NCI-H1105 (cell line): ENCODE measurements at places on chromosomes 6 and 20.
A peak's percentile ranks its signal among the peaks of the same experiment; 100 is the strongest.

DNA sequence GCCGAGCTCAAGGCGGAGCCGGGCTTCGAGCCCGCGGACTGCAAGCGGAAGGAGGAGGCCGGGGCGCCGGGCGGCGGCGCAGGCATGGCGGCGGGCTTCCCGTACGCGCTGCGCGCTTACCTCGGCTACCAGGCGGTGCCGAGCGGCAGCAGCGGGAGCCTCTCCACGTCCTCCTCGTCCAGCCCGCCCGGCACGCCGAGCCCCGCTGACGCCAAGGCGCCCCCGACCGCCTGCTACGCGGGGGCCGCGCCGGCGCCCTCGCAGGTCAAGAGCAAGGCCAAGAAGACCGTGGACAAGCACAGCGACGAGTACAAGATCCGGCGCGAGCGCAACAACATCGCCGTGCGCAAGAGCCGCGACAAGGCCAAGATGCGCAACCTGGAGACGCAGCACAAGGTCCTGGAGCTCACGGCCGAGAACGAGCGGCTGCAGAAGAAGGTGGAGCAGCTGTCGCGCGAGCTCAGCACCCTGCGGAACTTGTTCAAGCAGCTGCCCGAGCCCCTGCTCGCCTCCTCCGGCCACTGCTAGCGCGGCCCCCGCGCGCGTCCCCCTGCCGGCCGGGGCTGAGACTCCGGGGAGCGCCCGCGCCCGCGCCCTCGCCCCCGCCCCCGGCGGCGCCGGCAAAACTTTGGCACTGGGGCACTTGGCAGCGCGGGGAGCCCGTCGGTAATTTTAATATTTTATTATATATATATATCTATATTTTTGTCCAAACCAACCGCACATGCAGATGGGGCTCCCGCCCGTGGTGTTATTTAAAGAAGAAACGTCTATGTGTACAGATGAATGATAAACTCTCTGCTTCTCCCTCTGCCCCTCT, 1.1 kb downstream of the CEBPB start:
- DNase-seq = peak; percentile 32

DNA sequence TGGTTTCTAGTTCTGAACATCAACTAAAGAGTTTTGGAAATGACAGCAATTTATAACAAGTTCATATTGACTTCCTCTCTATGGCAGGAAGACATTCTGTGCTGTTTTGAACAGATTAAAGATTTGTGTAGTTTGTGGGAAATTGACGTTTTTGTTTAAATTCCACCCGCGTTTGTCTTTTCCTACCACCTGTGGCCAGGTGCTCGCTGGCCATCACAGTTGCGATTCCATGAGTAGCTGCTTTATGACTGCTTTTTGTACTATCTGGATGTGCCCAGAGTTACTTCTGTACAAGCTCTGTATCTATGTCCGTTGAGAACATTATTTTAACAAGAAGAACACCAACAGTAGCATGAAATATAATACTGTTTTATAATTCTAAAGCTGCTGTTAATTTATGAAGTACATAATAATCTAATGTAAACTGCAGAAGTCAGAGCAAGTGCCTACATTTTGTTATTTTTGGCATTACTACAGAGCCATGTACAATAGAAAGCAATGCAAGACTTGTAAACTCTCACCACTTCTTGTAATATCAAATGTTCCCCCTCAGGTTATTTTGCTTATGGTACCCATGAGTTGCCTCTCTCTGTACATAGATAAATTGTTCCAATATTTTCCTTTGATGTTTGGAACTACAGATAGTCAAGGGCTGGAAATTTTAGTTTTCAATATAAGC, 33.5 kb downstream of the ZBTB2 start:
- no peak for DNase-seq

DNA sequence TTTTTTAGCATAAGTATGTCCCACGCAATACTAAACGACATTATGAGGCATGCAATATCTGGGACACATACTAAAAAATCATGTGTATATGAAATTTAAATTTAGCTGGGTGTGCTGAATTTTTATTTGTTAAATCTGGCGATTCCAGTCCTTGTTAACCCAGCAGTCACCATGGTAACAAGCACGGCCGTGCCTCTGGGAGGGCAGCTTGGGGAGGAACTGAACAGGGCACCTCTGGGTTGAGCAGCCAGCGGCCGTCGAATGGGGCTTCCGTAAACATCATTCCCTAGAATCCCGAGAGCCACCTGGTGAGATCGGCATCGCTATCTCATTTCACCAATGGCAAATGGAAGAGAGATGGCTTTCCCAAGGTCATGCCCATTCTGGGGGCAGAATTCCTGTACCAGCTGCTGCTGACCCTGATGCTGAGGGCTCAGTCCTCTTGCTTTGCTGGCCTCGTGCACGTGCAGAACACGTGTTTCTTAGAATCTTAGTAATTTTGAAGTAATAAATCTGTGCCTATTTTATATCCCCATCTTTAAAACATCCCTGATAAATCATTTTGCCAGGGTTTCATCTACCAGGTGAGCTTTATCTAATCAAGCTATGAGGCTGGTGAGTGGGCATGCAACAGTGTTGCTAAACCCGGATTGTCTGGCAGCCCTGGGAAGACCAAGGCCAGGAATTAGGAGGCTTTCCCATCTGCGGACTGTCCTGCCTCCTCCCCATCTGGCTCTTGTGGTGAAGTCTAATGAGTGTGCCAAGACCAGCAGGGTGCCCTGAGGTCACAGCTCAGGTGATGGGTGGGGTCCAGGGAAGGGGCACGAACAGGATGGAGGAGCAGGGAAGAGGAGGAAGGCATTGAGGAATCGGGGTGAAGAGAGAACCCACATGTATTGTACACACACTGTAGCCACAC, 85.1 kb downstream of the AGPAT4 start:
- no peak for DNase-seq

DNA sequence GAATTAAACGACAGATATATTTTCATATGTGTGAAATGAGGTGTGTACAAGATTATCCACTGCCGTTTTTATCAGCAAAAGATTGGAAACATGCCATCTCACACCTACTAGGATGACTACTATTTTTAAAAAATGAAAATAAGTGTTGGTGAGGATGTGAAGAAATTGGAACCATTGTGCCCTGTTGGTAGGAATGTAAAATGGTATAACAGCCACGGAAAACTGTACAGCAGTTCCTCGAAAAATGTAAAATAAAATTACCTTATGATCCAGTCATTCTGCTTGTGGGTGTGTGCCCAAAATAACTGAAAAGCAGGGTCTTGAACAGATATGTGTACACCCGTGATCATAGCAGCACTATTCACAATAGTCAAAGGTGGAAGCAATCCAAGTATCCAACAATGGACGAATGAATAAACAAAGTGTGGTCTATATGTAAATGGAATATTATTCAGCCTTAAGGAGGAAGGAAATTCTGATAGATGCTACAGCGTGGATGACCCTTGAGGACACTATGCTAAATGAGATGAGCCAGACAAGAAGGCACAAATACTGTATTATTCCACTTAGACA, 27.0 kb upstream of the CCN5 start:
- no peak for DNase-seq
